ENCODE measurements at places on chromosomes 6 and 20.

DNA sequence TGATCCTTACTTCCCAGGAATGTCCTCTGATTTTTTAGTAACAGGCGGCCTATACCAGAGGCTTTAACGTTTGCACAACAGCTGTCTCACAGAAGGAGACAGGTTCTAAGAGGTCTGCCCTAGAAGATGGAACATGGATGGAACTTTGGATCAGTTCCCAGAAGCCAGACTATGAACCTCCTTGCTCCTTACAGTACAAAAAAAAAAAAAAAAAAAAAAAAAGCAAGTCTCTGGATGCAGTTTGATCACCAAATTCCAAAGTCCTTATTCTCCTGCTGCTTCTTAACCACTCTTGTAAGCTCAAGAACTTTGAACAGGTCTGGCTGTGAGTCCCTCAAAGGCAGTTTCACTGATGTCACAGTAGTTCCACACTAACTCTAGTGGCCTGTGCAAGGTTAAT lies 2.0 kb upstream of the TRMT11 start:
- no peak for DNase-seq

- DNase-seq, result peak; percentile 16
Observed at GRCh38 chr6:131258816-131259476, 123.7 kb downstream of the AKAP7 start.

DNA sequence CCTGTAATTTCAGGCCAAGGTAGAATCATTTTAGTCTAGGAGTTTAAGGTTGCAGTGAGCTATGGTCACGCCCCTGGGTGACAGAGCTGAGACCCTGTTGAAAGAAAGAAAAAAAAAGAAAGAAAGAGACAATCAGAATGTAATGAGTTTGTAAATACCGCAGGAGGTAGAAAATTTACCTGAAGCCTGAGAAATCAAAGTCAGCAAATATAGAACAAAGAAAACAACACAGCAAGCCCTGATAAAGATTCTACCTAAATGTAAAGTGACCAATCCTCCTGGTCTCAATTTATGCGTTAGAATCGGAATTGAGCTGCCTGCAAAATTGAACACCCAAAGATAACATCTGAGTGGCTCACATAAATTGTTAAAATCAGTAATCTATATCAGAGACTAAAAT lies 146.5 kb upstream of the ZNF184 start:
- no peak for DNase-seq

- DNase-seq, result no peak
Observed at GRCh38 chr6:141264101-141264500, 868.6 kb upstream of the GJE1 start.

DNA sequence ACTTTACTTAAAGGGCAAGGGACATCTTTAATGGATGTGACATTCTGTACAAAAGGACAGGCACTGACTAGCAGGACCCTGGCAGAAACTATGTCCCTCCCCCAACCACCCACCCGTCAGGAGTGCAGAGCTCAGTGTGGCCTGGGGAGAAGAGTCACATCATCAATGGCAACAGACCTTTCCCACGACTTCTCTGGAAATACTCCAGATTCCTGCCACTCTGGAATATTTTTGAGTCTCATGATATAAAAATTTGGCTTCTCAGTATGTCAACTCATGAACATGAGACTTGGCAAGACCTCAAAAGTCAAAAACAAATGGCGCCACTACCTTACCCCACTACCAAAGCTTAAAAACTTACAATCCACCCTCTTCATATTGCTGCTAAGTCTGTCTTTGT lies 118.3 kb downstream of the SLC23A2 start:
- DNase-seq, result no peak

DNA sequence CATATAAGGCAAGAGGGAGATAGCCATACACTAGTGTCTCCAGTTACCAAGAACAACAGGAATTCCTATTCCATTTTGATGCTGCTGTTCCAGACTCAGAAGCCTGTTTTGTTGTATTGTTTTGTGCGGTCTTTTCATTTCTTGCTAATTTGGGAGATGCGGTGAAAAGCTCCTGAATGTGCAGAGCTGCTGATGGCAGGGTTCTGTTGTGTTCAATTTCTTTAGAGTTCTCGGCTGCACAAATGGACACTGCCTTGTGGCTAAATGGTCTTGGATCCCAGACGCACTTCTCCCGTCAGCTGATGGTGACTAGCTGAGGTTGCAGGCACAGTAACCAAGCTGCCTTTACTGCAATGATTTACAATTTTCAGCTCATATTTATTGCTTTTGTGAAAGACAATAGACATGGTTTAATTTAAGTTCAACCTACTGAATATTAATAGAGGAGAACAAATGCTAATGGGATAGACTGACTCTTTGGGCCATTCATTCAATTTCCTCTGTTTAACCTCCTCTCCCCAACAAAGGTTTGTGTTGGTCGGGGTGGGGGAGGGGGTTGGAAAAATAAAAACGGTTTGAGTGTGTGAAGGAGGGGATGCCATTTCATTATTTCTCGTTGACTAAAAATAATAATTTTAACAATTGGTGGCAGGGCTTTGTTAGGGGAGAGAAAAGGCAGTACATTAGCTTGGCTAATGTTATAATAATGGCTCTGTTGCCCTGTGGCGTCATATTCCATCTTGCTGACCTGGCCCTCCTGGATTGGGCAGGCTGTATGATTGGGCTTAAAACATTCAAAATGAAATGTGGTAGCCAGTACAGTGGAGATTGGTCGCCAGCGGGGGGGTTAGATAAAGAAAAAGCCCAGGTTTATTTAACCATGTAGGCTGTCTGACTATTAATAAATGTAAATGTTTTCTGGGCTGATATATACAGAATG lies 159.5 kb downstream of the JARID2 start:
- DNase-seq, result no peak

DNA sequence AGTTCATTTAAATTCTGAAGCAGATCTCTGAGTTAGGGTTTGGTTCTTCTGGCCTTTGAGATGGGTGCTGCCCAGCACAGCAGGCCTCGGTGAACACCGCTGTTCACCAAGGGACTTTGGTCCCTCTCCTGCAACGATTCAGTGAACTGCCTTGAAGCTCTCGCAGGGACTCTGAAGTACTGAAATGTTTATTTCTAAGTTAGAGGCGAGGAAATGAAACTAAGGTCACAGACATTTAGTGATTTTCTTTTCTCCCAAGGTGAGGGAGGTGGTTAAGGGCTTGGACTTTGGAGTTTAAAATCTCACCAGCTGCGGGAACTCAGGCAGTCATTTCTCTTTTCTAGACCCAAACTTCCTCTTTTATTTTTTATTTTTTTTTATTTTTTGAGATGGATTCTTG lies 26.2 kb downstream of the E2F3 start:
- DNase-seq, result no peak

DNA sequence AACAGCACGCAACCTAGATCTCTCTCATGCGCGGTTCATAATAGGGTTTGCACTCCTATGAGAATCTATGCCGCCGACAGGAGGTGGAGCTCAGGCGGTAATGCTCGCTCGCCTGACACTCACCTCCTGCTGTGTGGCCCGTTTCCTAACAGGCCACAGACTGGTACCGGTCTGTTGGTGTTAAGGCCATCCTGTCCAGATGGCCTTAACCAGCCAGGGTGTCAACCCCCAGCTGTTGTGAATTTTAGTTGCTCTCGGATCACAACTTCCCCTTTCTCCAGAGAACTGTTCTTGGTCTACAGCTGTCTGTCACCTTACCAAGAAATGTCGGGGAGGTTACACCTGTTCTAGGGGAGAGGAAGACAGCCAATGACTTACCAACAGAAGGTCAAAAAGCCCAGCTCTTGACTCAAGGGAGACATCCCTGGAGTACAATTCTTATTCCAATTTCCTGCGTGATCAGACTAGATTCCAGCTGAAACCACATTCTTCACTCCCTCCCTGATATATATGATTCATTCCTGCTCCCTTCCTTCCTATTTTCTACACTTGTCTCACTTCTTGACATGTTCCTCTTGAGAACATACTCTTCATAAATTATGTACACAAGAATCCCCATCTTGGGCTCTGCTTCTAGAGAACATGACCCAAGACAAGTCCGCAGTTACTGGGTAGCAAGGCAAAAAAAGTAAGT lies 23.1 kb upstream of the DNAAF9 start:
- no peak for DNase-seq

DNA sequence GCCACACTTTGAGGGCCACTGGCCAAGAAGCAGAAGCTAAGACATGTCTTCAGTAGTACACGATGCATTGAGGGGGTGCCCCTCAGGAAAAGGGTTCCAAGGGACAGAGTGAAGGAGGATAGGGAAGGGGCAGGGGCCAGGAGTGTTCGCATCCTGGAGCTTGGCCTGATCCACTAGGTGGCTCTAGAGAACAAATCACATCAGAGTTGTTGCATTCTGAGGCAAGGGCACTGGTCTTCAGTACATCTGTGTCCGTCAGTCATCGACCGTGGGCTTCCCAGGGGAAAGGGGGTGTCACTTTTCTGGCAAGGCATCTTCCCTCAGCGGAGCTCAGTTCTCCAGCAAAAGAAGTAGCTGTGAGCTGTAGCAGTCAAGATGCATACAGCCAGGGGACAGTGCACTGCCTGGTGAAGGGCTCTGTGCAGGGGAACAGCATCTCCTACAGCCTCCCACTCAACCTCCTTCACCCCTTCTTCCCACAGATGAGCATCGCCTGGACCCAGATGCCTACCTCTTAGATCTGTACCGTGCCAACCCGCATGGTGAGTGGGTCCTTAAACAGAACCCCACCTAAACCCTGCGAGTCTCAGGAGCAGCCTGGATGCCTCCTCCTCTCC lies 47.8 kb downstream of the ARHGAP40 start:
- peak; percentile 74 for DNase-seq

- DNase-seq, result peak; percentile 6
Observed at GRCh38 chr6:83827050-83827449, 26.1 kb upstream of the RIPPLY2 start.

DNA sequence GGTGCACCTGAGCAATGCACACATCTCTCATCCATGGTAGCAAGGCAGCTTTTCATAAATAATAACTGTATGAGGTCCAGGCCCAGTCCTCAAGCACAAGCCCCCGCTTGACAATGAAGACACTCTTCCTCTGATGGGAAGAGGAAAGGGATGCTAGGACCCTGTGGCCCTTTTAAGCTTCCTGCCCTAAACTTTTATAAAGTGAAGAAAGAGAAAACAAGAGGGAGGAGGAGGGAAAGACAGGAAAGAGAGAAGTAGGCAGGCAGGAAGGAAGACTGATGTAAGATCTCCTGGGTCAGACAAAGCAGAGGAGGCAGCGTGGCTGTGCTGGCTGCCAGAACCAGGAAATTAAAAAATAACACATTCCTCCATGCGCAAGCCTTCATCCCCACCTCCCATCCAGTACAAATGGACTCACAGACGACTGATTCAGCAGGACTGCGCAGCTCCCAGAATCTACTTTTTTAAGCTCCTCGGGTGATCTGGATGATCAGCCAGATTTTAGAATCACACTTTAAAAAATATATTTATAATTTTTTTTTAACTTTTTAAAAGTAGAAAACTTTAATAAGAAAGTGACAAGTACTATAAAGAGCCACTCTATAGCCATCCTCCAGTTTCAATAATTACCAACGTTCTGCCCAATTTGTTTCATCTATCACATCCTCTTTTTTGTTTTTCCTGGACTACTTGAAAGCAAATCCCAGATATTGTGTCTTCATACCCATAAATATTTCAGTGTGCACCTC lies 16.5 kb downstream of the TNFAIP3 start:
- DNase-seq, result no peak

DNA sequence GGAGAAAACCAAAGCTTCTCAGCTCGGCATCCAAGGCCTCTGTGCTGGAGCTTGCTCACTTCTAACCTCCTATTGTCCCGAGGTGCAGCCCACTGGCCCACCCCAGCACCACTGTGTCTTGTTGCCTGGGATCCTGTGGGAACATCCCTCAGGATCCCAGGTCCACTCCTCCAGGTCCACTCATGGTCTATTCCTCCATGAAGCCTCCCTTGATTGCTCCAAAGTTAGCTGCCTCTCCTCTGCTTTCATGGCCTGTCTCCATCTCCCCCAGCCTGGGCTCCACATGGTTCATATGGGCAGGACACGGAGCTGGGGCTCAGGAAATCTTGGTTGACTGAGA lies 13.9 kb downstream of the SLA2 start:
- no peak for DNase-seq

DNA sequence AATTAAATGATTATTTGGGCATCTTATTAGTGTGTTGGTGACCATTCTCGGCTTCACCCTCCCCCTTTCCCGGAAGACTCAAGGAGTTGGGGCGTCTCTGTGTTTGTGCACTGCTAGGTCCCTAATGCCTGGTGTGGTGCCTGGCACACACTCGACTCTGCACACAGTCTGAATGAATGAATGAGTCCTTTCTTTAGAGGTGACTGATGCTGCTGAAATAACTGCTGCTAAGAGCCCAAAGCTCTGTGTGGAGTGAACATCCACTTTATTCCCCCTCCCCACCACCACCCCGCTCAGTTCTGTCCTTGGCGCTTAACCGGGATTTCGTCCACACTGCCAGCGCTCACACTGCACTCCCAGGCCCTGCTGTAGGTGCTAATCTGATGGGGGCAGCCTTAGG lies 1.2 kb upstream of the PHACTR3 start:
- DNase-seq, result no peak

DNA sequence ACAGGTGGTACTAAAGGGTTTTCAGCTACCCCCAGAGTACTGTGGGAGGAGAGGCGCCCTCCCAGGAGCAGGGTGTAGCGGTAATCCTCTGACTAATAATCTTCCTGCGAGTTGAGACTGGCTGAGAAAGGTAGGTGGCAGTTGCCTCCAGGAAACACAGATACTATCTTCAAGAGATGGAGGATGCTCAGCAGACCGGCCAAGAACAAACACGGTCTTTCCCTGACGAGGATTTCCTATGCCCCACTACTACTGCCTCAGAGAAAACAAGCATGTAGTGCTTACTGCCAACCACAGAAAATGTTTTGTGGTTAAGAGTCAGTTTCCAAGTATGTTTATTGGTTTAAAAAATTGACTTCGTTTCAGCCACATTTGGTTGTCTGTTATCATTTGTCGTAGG lies 26.8 kb downstream of the C6orf89 start:
- no peak for DNase-seq

- no peak for DNase-seq
Observed at GRCh38 chr20:890666-891057, 25.5 kb downstream of the ANGPT4 start.

DNA sequence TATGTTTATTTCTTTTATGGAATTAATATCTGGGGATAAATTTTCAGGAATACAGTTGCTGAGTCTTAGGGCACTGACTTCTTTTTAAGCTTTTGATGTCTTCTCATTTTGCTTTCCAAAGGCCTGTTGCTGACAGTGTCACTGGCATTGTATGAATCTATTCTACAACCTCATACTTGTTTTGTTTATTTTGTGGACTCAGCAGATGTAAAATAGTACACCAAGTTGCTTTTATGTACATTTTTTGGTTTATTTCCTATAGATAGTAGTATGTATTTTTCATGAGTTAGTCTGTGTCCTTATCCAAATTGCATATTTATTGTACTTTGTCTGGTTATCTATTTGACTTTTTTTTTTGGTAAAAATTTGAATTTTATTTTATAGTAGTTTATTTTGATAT lies 35.0 kb downstream of the FAM162B start:
- DNase-seq, result no peak

GRCh38 chr6:90186637-90187371 lies 109.8 kb downstream of the BACH2 start:
- DNase-seq, result no peak

Data from neural progenitor cell (in vitro differentiated cells).